ENCODE measurements at places on chromosomes 5 and 9.

DNA sequence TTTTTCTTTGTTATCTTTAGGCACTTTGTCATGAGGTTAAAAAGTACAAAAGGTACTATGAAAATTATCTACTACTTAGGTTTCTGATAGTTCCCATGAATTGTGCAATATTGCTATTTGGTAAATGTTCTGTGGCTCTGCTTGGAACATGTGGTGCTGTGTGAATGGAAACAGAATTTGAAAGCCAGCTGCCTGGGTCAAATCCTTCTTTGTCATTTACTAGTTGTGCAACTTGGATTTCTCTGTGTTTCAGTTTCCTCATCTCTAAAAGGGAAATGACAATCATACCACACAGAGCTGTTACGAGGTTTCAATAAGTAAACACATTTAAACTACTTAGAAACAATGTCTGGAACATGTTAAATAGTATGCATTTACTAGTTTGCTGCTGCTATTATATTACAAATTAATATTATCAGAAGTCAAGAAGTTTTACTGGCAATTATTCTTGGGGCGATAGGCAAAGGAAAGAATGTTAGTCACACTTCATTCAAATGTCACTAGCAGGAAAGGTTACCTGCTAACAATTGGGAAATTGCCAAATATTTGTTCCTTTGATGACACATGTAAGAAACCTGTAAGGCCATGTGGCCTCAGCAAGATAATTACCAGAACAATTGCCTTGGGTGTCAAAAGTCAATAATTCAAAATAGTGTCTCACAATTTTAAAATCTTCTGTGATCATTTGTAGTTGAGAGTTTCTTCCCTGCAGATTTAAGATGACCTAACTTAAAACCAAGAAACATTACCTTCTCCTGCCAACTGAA is 184.8 kb downstream of the KIAA0825 start:
- DNase-seq: no peak

- no peak for DNase-seq
Observed at GRCh38 chr9:68843239-68843638, 138.2 kb downstream of the PIP5K1B start.

GRCh38 chr9:98980291-98980690 is 36.6 kb downstream of the COL15A1 start:
- no peak for DNase-seq

GRCh38 chr9:127873886-127874285 is 3.6 kb downstream of the AK1 start:
- DNase-seq: no peak

DNA sequence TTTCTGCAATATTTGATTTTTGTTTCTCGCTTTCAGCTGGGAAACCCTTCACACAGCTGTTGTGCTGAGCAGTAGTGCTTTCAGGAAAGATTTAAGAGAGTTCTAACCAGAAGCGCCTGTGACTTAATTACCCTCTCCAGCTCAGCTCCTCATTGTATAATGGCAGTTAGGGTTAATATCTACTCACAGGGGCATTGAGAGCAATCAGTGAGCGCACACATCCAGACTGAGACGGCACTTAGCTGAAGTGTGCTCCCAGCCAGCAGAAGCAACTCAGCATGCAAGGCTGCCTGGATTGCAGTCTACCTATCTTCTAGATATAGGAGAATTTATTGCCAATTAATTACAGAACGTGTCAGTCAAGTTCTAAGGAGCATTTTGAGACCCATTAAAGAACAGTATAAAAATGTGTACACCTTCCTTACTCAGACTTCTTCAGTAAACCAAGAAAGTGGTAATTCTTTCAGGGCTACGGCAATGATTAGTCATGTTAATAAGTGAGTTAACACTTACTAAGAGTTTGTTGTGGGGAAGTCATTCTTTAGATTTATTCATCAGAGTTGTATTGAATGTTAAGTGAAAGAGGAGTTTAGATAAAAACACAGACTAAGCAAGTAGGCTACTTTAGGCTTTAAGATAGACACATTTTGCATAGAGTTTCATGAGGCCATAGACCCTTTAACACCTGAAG is 111.7 kb upstream of the PCAT7 start:
- DNase-seq: no peak

DNA sequence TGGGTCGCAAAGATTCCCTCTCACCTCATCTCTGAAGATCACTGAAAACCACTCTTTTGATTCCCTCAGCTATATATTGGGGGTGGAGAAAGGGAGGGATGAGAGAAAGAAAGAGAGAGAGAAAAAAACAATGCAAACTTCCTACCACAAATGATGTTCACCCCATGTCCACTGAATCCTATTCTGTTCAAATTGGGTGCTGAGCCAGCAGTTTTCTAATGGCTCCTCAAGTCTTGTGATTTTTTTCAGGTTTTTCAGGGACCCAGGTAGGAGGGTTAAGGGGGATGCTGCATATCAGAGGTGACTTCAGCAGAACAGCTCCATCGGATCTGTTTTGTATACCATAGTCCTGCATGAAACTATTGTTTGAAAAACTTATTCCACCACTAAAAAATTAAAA is 95.9 kb downstream of the SH3TC2 start:
- DNase-seq: no peak

DNA sequence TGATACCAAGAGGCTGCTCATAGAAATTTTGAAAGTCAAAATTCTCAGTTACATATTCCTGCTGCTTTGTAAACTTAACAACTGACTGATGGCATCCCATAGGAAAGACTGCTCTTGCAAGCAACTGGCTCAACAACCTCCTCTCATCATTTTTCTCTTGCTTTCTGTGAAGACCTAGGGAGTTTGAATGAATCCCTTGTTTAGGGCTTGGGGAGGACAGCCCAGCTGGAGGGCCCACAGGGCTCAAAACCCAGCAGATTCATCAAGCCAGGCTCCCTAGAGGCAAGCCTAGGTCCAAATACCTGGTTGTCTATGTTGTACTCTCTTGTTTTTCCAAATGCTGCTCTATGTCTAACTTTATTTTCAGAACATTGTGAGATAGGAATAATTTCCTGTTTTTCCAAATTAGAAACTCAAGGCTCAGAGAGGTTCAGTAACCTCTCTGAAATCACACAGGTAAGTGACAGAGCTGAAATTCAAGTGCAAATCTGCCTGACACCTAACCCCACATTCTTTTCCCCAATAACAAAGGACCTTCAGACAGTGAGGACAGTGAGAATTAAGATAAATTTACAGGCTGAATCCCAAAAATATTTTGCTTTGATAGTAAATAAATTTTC is 558.9 kb upstream of the KLF4 start:
- no peak for DNase-seq

DNA sequence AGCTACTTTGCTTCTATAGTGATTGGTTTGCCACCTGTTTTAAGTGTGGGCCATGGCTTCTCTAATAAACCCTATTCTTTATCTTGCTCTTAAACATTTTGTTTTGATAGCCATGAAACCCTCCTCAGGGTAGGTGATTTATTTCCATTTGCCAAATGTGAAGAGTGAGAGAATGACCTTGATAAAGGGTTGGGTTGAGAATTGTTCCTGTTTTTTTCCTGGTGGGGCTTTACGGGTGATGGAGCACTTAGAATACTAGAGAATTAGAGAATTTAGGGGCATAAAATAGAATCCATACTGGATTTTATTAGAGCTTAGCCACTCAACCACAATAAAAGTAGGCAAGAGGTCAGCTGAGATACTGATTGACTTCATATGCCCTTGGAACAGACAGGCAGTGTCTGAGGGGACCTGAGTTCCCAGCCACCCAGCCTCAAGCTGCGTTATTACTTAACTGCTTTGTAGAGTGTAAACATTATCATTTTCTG is 68.9 kb downstream of the COMMD10 start:
- DNase-seq: no peak

DNA sequence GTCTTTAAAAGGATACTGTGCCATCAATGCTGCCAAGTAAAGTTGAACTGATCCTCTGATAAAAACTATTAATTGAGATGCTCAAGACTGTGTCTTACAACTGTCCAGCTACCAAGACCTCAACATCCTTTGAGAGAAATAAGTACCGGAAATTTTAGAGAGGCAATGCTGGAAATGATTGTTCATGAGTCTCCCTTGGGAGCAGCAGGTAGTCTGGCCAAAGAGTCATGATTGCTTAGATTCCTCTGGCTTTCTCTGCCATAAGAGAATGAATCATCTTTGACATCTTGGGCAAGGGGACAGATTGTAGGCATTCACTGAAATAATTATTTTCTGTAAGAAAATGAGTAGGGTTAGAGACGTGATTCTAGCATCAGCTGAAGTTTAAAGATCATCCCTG is 466.6 kb upstream of the DAB2 start:
- no peak for DNase-seq

DNA sequence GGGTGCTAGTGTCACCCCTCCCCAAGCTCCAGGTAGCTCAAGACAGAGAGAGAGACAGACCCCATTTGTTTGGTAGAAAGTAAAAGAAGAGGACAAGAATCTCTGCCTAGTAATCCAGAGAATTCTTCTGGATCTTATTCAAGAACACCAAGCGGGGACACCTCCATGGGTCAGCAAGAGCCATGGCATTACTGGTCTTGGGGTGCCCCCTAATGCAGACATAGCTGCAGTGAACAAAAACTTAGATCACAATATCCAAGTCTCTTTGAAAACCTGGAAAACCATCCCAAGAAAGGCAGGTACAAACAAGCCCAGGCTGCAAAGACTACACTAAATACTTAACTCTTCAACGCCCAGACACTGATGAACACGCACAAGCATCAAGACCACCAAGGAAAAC is 29.9 kb upstream of the PDE4D start:
- no peak for DNase-seq

DNA sequence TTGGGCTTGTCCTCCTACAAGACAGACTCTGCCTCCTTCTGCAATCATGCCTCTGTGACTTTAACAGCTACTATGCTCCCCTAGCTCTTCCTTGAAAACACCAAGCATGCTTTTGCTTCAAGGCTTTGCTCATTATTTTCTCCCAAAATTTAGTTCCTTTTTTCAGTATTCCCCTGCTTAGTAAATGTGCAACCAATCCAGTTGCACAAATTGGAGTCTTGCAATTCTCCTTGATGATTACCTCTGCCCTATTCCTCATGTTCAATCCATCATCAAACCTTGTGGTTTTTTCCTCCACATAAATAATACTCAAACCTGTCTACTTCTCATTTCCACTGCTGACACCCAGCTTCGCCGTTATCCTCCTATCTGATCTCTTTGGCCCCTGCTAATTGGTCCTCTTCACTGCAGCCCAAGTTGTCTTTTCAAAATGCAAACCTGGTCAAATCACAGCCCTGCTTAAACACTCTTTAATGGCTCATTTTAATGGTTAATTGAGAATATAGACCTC is 296.3 kb downstream of the CWC27 start:
- DNase-seq: no peak

DNA sequence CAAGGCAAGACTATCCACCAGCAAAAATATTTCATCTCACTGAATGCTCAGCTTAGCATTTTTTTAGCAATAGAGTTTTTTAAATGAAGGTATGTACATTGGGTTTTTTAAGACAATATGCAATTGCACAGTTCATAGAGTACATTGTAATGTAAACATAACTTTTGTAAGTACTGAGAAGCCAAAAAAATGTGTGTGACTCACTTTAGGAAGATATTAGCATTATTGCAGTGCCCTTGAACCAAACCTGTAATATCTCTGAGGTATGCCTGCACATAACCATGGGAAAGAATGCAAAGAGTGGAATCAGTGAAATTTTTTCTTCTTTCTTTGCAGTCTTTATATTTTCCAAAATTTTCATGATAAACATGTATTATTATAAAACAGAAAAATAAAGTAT is 1533.3 kb upstream of the WWC1 start:
- DNase-seq: no peak

GRCh38 chr5:159878988-159879471 is 37.3 kb upstream of the ADRA1B start:
- DNase-seq: no peak

- no peak for DNase-seq
Observed at GRCh38 chr5:32074401-32074800, 99.7 kb downstream of the GOLPH3 start.

DNA sequence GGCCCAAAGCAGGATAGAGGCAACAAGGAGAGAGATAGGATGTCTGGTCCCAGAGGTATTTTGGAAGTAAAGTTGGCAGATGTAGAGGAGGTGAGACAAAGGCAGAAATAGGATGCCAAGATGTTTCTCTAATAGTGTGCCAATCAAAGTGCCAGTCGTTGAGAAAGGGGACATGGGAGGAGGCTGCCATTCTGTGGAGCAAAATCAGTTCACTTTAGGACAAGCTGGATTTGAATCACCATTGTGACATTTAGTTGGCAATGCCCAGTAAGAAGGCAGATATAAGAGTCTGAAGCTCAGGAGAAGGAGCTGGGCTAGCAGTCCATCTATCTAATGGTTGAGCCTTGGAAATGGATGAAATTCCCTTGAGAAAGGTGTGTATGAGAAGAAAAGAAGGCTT is 53.8 kb downstream of the ADRB2 start:
- no peak for DNase-seq

- no peak for DNase-seq
Observed at GRCh38 chr9:98708933-98709911, at the start of gene GABBR2. TSS of gene GABBR2 (minus strand) at chr9:98708935. CDS start at chr9:98708737, 198 bp downstream.

DNA sequence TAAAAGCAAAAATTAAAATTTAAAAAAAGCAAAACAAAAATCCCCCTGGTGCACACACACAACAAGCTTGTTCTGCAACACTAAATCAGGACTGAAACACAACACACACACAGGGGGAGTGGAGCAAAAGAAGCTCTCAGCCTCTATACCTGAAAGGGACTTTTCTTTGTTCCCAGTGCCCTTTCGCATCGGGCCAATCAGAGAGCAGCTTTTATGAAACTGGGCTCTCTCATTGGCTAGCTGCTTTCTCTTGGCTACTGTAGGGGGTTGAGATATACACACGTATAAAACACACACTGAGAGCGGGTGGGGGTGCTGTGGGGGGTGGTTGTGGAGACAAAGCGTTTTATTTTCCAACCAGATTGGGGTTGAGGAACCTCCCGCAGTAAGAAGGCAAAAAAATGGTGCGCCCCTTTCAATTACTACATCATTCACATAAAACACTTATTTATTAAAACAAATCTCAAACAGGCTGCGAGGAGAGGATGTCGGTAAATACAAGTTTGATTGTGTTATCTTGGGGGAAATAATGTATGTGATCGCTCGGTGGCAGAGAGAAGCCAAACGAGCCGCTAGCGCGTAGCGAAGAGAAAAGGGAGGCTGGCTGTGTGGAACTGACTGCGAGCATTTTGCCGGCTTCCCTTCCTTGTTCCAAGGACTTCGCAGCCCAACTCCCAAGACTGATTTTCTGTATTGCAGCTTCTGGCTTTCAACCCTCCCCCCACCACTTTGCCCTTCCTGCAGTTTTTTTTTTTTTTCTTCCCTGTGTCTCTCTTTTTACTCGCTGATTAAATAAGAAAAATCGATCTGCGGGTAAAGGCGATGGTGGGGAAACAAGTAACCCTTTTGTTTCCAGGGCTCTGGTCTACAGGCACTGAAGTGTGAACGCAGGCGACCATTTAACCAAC is 2.5 kb upstream of the ZNF608 start:
- no peak for DNase-seq

GRCh38 chr5:6768590-6769230 is 55.5 kb downstream of the TENT4A start:
- DNase-seq: no peak

- DNase-seq: no peak
Observed at GRCh38 chr5:137822158-137822764, 45.4 kb upstream of the MYOT start.
